GM13977 (cell line): ENCODE measurements at places on chromosomes 3 and 15.
A peak's percentile ranks its signal among the peaks of the same experiment; 100 is the strongest.

- DNase-seq = no peak
Measured at GRCh38 chr3:128466840-128467541, at the start of gene DNAJB8. DNAJB8 (minus strand) TSS chr3:128466890; CDS start chr3:128463245, 3,645 bp downstream.

- peak; percentile 41 for DNase-seq
Measured at GRCh38 chr3:66039590-66039887, 821 bp upstream of the MAGI1 start.

DNA sequence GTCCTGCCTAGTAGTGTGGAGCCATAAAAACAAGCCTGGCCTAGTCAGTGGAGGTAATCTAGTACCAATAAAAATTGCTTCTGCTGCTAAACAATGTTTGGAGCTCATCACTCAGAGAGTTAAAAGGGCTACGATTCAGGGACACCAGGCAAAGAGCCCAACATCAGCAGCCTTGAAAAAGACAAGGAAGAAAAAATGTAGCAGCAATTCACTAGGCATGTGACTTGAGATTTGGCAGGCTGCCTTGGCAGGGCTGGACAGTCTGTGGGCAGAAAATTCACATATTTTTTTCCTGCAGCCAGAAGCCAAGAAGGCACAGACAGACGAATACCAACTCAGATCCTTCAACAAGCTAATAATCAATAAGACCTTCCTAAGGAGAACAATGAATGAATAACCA is 47.2 kb downstream of the IGSF11 start:
- no peak for DNase-seq

- DNase-seq = no peak
Measured at GRCh38 chr3:124434176-124434575, 296.1 kb upstream of the UMPS start.

DNA sequence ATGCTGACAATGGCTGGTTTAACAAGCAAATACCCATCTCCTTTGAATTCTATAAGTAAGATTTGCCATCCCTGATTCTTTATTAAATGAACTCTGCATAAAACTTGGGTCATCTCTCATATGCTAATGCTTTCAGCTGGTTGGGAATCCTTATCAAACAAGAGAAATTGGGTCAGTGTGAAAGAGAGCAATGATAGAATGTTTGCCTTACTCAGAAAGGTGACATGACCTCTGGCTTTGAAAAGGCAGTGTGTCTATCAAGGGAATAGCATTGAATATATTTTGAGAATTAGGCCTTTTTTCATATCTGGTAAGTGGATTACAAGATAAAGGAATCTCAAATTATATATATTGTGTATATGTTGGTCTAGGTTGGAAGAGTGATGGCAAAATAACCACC is 8.7 kb upstream of the SLC7A14 start:
- no peak for DNase-seq

DNA sequence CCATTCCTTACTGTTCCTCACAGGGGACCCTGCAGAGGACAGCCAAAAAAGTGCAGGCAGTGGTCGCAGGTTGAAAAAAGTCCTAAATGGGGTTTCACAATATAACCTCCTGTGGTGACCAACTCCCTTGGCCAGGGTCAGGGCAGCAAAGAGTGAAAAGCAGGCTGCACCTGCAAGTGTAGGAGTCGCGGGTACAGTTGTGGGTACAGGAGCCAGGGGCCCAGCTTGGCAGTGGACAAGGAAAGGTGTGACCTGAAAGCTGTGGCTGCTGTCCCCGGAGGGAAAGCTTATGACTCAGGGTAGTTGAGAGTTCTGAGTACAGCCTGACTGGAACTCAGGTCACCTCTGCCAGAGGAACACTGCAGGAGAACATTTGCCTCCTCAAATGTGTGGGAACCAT is 1114.1 kb downstream of the ROBO2 start:
- DNase-seq = no peak

DNA sequence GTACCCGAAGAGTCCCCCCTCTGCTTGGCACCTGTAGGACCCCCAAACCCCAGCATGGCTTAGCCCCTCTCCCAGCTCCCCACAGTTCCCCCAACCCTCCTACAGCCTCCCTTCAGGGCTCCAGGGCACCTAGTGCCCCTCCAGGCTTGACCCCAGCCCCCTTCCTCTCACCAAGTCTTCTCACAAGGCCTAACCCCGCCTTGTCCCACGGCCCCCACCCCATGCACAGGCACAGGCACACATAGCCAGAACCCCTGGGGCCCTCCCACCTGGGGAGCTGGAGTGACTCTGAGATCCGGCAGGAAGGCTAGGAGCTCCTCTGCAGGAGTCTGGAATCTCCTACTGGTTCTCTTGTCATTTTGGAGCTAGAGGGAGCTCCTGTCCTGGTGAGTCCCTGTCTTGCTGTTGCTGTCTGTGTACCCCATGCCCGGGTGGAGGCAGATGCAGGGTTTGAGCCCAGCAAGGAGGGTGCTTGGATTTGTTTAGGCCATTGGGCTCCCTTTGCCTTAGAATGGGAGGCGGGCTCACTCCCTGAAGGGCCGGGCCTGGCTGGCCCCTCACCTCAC is 39.6 kb downstream of the KLF13 start:
- no peak for DNase-seq

GRCh38 chr15:49279521-49280456 is 109.7 kb downstream of the GALK2 start:
- no peak for DNase-seq

GRCh38 chr15:31328428-31328968 is 1.9 kb downstream of the KLF13 start:
- DNase-seq = peak; percentile 79

DNA sequence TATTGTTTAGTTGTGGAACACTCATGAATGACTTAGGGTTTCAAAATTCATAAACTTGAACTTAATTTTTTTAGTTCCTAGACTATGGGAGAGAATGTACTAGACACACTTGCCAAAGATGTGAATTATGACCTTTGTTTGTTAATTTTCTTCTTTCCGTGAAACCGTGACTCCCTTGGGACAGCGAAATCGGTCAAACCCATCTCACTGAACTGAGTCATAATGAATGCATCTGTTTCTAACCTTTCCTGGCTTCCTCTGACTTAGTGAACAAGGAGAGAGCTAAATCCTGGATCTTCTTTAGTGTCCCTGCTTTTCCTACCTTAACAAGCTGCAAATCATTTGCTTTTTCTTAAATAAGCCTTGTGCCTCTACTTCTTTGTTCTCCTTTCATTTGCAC is 85.5 kb downstream of the LARS2 start:
- no peak for DNase-seq

- DNase-seq = no peak
Measured at GRCh38 chr3:131390331-131390730, 8.8 kb downstream of the NUDT16 start.

DNA sequence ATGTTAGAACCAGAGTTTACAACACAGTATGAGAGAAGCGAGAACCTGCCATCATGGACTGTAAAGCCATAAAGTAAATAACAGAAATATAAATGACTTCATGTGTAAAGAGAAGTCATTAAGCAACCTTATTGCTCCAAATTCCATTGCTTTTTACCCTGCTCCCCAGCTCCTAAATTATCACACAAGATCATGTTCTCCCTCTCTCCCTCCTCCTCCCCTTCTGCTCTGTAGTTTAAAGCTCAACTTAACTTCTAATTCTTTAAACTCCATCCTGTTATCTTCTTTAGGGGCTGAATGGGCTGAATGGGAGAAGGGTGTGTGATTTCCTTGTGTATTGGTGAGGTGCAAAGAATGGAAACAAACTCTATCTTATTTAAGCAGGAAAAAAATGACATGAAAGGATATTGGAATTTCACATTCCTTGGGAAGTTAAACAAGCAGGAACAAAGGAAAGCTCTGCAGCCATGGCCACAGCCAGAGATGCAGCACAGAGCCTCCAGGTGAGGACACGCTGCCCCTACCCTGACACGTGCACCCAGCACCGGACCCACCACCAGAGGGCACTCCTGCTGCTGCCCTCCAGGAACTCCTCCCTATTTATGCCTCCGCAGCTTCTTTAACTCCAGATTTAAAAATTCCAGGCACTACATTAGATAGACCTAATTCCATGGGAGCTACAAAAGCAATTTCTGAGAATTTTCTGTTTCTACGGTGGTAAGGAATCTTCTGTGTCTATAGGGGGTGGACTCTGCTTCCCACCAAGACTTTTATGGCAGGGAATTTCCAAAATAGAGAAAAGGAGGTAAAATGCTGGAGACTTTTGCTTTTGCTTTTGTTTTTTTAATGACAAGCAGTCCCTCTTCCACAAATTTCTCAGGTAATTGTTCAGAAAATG is 76.9 kb upstream of the ABI3BP start:
- DNase-seq = peak; percentile 56

GRCh38 chr15:101065570-101066221 is 146.5 kb downstream of the LRRK1 start:
- DNase-seq = no peak

- DNase-seq = no peak
Measured at GRCh38 chr15:58109419-58109818, 28.8 kb upstream of the AQP9 start.
